Camera-type eye (tissue), 1 donor: ENCODE measurements at places on chromosomes 5 and 9. TPM values are rescaled to one million over a fixed set of nuclear protein-coding genes. Genes with fewer than 3 reads are reported as not detected.

Gene XPA
- total RNA-seq = 26.7 TPM

Gene ADRA1B
- total RNA-seq = 1.8 TPM

Gene ORM1
- not detected for total RNA-seq

Gene HACD4
- total RNA-seq = 5.1 TPM

Gene PKD2L2
- not detected for total RNA-seq

Gene NME5
- 5.6 TPM for total RNA-seq

Gene TCF7
- total RNA-seq = 5.4 TPM

Gene SCGB3A2
- not detected for total RNA-seq

Gene SPINK4
- total RNA-seq = not detected

Gene PHF24
- 11.2 TPM for total RNA-seq

Gene EGFLAM
- 75.3 TPM for total RNA-seq

Gene SPOCK1
- total RNA-seq = 37.1 TPM

Gene KCNMB1
- total RNA-seq = 1.4 TPM

Gene PCDHB14
- 13.5 TPM for total RNA-seq

Gene PHF19
- 34.6 TPM for total RNA-seq

Gene OR13D1
- total RNA-seq = not detected

Gene ANKRD18B
- 3.3 TPM for total RNA-seq

Gene GABRA6
- total RNA-seq = not detected

Gene ENG
- 21.5 TPM for total RNA-seq

Gene FAM153A
- 1.9 TPM for total RNA-seq

Gene MCC
- 127 TPM for total RNA-seq

Gene RNF183
- 0.66 TPM for total RNA-seq

Gene COL15A1
- 92.2 TPM for total RNA-seq

Gene TMEM252
- not detected for total RNA-seq

Gene ADRB2
- 3.8 TPM for total RNA-seq

Gene PCDHA9
- total RNA-seq = 4.6 TPM

Gene NR6A1
- 3.2 TPM for total RNA-seq

Gene CCDC192
- total RNA-seq = not detected
